ENCODE measurements at places on chromosomes 1 and 21.

GRCh38 chr1:12413664-12414410, 184.0 kb downstream of the VPS13D start:
- DNase-seq = no peak

GRCh38 chr1:235156265-235156664, 4.8 kb downstream of the RBM34 start:
- DNase-seq = no peak

DNA sequence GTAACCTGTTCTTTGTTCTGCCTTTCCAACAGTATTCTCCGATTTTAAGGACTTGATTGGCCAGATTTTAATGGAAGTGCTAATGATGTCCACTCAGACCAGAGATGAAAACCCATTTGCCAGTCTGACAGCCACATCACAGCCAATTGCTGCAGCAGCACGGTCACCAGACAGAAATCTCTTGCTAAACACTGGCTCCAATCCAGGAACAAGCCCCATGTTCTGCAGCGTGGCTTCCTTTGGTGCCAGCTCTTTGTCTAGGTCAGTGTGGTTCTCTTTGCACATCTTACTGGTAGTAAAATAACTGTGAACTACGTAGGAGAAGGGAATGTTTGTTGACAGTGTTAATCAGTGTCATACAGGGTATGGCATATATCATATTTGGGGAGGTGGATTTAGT, 72.7 kb downstream of the UBE4B start:
- no peak for DNase-seq

DNA sequence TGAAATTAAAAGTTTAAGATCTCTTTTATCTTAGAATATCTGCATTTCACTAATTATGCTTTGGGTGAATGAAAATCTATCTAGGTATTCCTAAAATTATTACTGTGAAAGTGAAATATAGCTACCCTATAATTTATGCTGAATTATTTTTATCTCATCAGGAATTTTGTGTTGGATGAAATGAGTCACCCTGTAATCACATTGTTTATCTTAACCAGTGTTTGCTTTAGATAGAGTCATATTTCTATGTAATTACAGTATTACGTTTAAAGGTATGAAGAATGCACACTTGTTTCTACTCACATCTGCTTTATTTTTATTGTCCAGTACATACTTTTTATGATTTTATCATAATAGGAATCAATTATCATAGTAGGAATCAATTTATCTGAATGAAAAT, 249.2 kb downstream of the NCAM2 start:
- DNase-seq = no peak

- DNase-seq = no peak
Observed at GRCh38 chr1:153842006-153842471, 66.8 kb downstream of the SLC27A3 start.

GRCh38 chr1:1000357-1001056, 610 bp upstream of the HES4 start:
- peak; percentile 79 for DNase-seq

- no peak for DNase-seq
Observed at GRCh38 chr1:13783551-13783950, 83.6 kb downstream of the PRDM2 start.

All from HS-27A (cell line).